HuH-7 (cell line): ENCODE measurements at places on chromosomes 2 and 18.

DNA sequence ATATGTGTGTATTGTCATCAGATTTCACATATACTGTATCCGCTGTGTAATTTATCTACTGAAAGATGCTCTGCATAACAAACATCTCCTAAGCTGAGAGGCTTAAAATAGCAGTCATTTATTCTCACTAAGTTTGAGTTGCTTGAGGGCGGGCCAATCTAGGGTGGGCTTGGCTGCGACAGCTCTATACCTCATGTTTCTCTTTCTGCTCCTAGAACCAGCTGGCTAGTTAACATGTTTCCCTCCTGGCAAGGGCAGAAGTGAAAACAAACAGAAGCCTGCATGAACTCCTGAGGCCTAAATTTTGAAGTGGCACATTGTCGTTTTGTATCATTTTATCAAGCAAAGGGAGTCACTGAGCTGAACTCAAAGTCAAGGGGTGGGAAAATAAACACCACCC lies 585.0 kb upstream of the VRK2 start:
- DNase-seq: no peak

- no peak for DNase-seq
Measured at GRCh38 chr2:134253804-134254203, at the start of gene MGAT5. Gene MGAT5 (plus strand): TSS chr2:134254072. CDS start chr2:134254404, 332 bp downstream.

GRCh38 chr18:13211534-13211933 lies 7.0 kb upstream of the LDLRAD4 start:
- no peak for DNase-seq

GRCh38 chr2:45275806-45276205 lies 266.6 kb upstream of the SIX2 start:
- DNase-seq: no peak

GRCh38 chr2:108560895-108561530 lies 26.7 kb downstream of the LIMS1 start:
- no peak for DNase-seq

- no peak for DNase-seq
Measured at GRCh38 chr18:61448316-61448715, 115.1 kb downstream of the CDH20 start.

DNA sequence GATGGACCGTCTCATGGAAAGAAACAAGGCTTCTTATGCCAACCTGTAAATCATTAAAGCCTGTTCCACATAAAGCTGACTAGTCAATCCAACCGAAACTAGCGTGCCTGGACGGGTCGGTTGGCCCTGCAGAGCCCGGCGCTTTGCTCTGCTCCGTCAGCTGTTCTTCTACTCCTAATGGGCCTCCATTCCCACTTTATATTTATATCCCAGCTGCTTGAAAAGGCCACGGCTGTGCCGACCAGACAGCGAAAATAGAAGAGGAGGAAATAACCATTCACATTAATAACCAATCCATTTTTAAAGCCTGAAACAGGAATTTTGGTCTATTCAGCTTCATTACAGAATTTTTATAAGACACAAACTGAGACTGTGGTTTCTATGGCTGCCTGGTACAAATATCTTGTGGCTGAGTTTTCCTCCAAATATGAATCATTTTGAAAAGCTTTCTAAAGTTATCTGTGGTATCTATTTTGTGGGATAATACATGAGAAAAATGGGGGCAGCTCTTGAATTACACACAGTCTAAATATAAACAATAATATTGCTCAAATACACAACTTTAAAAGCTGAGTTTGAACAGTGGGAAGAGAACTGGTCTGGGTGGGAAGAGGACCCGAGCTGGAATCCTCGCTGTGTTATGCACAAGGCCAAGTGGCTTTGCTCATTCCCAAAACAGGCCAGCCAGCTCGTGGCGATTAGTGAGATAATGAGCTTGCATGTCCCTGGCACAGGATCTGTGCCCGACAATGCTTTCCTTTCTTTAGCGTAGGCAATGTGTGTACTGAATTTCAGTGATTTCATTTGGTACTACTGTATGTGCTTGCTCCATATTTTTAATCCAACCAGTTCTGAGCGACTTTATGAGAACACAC lies 10.5 kb upstream of the FAM124B start:
- DNase-seq: no peak

- DNase-seq: no peak
Measured at GRCh38 chr2:73253901-73254300, 19.8 kb downstream of the CCT7 start.

- DNase-seq: peak; percentile 5
Measured at GRCh38 chr2:193966590-193966989, 1690.4 kb upstream of the SLC39A10 start.

- DNase-seq: no peak
Measured at GRCh38 chr2:191846515-191847476, at the start of gene CAVIN2. Gene CAVIN2 (minus strand): TSS chr2:191847088. CDS start chr2:191846925, 163 bp downstream.

DNA sequence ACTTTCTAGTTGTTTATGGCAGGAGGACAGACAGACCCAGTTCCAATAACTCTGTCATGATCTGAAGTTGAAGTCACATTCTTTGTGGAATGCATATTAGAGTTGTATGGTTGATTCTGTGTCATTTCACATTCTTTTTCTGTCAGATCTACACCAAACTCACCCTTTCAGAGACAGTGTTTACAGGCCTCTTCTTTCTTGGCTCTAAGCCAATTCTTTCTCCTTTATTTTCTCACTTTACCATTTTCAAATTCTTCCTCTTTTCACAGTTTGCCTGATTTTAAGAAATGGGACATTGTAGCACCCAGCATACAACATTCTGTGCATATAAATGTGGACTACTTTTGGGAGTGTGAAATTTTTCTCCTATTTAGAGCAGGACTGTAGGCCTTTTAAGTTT lies 103.7 kb downstream of the CCDC85A start:
- DNase-seq: no peak

GRCh38 chr2:122251566-122251965 lies 496.1 kb downstream of the TSN start:
- no peak for DNase-seq

DNA sequence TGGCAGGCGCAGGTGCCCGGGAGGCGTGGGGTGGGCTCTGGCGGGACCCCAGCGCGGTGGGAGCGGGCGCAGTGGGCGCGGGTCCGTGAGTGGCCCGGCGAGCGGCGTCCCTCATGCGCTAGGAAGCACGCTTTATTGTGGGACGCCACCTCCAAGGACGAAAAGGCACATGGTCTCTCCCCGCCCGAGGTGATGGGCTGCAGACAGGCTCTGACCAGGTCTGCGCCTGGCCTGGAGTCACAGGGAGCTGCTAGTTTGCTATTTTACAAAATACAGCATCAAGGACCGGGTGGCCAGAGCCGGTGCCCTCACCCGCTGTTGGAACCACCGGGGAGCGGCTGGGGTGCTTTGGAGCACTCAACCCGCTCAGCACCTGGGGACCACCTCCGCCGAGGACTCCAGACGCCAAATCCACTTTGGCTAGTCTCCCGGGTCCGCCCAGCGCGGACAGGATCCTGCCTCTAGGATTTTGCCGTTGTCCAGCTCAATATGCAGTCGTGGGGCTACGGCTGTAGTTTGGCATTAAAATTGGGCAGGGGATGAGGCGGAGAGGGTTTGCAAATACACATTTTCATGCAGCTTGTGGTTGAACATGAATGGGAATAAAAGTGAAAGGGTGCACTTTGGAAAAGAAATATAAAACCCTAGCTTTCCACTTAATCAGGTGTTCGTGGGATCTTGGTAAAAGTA lies 65.4 kb downstream of the LRRFIP1 start:
- no peak for DNase-seq

DNA sequence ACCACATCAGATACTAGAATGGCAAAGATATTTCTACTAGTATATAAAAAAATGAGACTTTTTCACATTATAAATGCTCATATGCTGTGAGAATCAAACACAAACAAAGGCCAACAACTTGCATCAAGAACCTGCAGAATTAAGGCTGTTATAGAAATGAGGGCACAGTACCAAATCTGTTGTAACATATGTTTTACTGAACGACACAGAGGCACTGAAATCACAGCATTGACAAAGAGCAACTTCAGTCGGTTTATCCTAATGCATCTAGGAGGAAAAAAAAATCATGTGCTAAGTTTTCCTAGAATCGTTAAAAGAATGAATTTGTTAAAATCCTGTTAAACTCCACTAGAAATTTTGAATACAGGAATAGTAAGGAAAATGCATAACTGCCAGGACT lies 617.4 kb upstream of the NETO1 start:
- no peak for DNase-seq

GRCh38 chr2:46230115-46230571 lies 67.1 kb upstream of the EPAS1 start:
- DNase-seq: no peak

- DNase-seq: no peak
Measured at GRCh38 chr2:89833116-89833779, 1141.8 kb downstream of the RPIA start.

GRCh38 chr2:205766779-205767359 lies 84.6 kb downstream of the NRP2 start:
- DNase-seq: peak; percentile 69

- no peak for DNase-seq
Measured at GRCh38 chr2:195411219-195411687, 245.8 kb upstream of the SLC39A10 start.
